ENCODE measurements at places on chromosomes 6 and 20.

DNA sequence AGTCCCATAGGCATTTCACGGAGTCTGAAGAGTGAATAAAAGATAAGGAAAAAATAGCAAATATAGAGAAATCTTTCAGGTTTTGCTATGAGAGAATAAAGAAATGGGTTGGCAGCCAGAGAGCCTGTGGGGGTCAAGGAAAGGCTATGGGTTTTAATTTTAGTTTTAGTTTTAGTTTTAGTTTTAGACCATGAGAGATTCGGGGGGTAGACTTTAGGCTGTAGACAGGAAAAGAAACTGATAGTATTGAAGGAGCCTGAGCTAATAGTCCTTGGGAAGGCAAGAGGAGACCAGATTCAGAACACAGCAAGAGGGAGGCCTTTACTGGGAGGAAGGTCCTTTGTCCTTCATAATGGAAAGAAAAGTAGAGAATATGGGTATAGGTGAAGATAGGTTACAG lies 19.3 kb downstream of the DOP1A start:
- no peak for DNase-seq

GRCh38 chr6:140039364-140039763 lies 664.9 kb upstream of the CITED2 start:
- DNase-seq, result no peak

- no peak for DNase-seq
Measured at GRCh38 chr20:50491168-50491567, 19.0 kb upstream of the PTPN1 start.

DNA sequence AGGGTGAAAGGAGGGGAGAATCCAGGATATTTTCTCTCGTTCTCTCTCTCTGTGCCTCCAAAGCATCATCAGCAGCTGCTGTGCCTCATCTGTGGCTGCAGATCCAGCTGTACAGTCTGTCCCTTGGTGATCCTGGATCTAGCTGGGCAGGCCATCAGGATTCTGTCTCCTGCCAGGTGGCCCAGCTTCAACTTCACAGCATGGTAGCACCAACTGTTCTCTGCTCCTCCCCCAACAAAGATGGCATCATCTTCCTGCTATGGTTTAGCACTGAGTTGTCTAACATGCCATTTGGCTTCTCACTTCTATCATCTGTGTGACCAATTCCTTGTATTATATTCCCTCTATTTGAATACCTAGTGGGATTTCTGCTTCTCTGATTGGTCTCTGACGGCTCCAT lies 28.6 kb upstream of the ARFGEF2 start:
- DNase-seq, result no peak

DNA sequence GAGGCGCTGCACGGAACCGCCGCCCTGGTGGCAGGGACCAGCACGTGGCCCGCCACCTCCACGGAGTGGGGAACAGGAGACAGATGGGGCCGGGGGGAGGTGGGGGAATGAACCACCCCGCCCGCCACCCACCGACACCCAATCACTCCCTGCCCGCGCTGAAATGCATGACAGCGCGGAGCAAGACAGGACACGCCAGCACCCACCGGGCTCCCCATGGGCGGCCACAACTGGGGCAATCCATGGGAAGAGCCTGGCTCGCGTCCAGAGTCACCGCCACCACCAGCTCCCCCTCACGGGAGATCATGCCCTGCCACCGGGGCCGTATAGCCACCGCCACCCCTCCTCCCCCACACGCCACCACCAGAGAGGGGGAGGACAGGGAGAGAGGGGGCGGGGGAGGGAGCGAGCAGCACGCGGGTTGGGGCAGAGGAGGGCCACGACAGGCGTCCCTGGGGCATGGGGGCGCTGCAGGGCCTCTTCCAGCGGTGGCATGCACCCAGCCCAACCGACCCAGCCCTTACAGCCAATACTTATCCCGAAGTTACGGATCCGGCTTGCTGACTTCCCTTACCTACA lies 744.3 kb upstream of the DEFB115 start:
- DNase-seq, result no peak

- no peak for DNase-seq
Measured at GRCh38 chr20:63067721-63068560, 61.2 kb upstream of the BHLHE23 start.

- no peak for DNase-seq
Measured at GRCh38 chr6:11427723-11428245, 109.8 kb upstream of the TMEM170B start.

GRCh38 chr6:23200946-23201345 lies 631.6 kb downstream of the HDGFL1 start:
- DNase-seq, result no peak

- DNase-seq, result no peak
Measured at GRCh38 chr20:62357681-62358080, 9.4 kb downstream of the LAMA5 start.

GRCh38 chr6:153698637-153699036 lies 340.4 kb upstream of the OPRM1 start:
- no peak for DNase-seq

DNA sequence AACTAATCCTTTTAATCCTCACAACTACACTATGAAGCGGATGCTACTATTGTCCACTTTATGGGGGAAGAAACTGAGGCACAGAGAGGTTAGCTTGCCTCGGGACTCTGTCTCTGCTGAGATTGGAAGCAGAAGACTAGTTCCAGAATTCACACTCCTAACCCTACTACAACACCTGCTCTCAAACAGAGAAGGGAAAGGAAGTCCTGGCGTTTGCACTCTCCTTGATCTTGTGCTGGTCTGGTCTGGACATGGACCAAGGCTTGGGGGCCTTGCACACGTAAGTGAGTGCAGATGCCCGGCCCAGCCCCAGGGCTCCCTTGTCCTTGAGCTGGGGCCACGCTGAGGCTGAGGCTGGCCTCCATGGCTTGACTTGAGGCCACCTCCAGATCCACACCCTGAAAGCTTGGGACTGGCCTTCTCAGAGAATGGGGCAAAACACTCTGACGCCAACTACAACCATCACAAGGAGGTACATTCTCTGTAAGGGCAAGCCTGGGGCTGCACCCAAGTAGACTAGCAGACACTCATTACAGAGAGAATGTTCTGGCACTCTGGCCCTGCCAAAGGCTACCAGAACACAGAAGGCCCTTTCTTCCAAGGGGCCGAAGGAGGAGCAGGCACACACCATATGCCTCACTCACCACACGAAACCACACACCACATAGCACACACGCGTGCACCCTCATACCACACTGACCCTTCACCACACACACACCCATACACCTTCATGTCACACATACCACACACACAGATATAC lies 33.3 kb upstream of the EZR start:
- no peak for DNase-seq

DNA sequence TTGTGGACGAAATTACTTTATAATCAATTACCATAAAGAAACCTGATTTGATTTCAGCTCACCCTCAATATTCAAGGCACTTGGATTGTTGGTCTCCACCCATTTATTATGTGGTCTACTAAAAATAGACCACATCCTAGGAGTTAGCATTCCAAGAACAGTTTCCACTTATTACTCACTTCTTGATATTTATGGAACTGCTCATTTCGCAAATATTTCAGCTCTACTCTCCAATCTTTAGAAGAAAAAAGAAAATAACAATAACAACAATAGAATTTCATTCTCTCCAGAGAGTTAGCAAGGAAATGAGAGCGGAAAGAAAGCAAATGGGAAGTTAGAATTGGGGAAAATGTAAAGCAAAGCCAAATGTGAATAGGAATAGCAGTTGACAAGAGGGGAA lies 26.2 kb upstream of the HDAC2 start:
- no peak for DNase-seq

GRCh38 chr20:51447097-51447764 lies 95.3 kb downstream of the NFATC2 start:
- DNase-seq, result peak; percentile 40

- DNase-seq, result peak; percentile 50
Measured at GRCh38 chr20:62603021-62603906, 39.0 kb upstream of the SLCO4A1 start.

- no peak for DNase-seq
Measured at GRCh38 chr6:156060013-156060412, 604.4 kb upstream of the NOX3 start.

DNA sequence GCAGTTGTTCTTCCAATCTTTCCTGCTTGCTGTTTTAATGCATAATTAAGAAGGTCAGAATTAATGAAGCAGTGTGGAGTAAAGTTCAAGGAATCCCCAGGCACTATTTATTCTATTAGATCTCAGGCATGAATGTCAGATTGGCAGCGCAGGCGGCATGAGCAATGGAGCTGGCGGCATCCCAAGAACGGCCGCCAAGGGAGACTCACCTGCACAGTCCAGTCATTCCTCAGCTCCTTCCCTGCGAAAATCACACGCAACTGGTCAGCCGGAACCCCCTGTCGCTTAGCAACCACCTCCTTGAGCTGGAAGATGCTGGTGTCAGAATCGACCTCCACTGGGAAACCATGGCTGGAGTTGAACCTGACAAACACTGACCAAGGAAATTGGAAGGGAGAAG lies 284.5 kb downstream of the PRKN start:
- DNase-seq, result no peak

DNA sequence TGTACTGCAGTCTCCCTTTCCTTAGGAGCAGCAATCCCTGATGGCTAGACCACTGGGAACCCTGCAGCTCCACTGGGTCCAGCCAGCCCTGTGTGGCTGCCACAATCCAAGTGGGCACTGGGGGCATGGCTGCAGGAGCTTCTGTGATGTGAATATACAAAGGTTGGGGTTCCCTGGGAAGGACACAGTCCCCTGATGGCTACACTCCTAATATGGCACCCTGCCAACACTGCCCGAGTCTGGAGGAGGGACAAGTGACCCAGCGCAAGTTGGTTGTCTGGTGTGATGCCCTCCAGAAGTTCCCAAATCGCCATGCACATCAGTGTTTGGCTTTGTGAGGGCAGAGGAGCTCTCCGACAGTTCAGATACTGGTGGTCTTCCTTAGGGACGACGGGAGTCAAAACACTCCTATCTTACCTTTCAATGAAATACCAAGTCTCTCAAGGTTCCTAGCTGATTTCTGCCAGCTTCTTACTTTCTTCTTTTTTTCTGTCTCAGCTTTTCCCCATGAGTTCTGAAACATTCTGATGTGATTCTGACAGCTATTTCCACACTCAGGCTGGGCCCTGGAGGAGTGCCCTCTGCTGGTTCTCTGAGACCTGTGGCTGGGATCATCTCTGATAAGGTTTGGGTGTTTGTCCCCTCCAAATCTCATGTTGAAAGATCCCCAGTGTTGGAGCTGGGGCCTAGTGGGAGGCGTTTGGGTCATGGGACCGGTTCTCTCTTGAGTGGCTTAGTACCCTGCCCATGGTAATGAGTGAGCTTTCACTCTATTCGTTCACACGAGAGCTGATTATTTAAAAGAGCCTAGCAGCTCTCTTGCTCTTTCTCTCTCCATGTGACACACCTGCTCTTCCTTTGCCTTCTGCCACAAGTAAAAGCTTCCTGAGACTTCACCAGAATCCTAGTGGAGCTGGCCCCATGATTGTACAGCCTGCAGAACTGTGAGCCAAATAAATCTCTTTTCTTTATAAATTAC lies 15.5 kb upstream of the ZFP57 start:
- DNase-seq, result peak; percentile 27

DNA sequence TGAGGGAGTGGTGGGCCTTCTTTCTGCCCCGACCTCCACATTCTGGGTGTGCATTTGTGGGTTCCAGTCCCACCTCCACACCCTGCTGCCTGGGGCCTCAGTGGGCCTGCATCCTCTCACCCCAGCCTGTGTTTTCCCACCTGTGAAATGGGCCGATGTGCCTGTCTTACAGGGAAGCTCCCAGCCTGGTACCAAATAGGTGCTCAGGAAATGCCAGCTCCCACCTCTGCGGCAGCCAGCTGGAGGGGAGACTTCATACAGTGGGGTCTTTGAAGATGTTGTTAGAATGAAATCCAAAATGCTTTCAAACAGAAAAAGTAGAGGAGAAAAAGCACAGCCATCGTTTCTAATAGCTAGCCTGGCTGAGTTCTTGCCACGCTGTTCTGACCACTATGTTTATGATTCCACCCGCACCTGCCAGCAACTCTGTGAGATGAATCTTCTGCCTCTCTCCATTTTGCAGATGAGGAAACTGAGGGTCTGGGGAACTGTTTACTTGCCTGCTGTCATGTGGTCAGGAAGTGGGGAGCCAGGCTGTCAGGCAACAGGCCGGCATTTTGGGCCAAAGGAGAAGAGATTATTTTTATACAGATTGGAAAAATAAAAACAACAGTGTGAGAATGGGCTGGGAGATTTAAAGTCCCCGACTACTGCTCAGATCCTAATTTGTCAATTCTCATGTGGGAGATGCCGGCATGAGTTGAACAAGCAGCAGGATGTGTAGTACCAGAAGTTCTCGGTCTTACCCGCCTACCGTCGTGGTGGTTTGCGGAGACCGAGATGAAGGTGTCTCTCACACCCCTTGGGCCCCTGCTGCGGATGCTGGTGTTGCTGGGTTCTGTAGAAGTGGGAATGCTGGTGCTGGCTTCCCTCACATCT lies 4.6 kb downstream of the TMEM181 start:
- no peak for DNase-seq

- DNase-seq, result no peak
Measured at GRCh38 chr20:48562586-48563116, 265.1 kb downstream of the PREX1 start.

DNA sequence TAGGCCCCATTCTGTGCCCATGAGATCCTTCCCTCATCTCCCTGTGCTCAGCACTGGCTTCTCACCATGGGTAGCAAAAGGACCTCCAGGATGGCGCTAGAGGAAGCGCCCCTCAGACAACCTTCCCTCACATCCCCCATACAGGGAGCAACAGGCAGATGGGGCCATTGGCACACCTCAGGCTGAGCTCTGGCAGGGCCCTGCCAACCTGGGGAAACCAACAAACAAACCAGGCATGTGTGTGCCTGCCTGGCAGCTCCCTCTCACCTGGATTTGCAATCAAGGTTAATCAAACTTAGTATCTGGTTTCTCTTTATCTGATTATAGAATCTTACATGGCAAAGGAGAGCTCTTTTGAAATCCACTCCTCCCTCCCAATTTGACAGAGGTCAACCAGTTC lies 134.9 kb downstream of the SLC23A2 start:
- DNase-seq, result no peak

DNA sequence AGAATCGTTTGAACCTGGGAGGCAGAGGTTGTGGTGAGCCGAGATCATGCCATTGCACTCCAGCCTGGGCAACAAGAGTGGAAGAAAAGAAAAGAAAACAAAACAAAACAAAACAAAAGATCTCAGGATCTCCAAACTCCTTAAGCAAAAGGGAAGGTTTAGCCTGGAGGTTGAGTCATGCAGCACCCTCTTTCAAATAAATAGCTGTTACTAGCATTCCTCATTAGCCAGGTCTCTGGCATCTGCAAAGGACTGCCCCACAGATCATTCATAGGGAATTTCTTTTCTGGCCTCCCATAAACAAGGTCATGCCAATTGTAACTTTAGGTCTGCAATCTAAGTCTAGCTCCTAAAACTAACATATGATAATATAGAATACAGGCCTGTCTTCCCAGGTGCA lies 37.2 kb downstream of the EDN1 start:
- no peak for DNase-seq
